ENCODE measurements at places on chromosomes 4 and X.

GRCh38 chrX:111319451-111319850, 49.2 kb upstream of the CAPN6 start:
- DNase-seq = no peak

DNA sequence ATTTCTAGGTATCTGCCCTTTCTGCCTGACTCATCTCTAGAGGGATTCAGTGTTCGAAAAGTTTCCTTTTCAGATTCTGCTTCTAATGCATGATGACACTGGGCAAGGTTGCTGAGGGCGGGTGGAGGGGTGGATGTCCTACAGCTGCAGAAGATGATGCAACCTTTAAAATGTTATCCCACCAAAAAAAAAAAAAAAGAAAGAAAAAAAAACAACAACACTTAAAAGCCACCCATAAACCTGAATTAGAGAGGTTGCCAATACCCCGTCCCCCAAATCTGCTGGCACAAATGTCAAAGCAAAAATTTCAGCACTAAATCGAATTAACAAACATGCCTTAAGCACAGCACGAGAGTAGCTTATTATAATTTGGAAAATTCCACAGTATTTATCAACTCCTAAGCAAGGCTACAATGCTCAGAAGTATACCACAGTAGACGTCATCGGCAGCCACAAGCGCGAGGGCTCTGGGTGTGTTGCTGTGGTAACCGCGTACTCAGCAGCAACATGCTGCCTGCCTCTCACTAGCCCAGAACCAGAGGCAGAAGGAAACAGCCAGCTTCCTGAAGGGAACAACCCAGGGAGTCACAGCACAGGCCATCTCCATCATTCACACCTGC, 167.5 kb upstream of the MAP3K15 start:
- peak; percentile 86 for DNase-seq

GRCh38 chr4:150381609-150382008, 200.3 kb upstream of the MAB21L2 start:
- DNase-seq = no peak

DNA sequence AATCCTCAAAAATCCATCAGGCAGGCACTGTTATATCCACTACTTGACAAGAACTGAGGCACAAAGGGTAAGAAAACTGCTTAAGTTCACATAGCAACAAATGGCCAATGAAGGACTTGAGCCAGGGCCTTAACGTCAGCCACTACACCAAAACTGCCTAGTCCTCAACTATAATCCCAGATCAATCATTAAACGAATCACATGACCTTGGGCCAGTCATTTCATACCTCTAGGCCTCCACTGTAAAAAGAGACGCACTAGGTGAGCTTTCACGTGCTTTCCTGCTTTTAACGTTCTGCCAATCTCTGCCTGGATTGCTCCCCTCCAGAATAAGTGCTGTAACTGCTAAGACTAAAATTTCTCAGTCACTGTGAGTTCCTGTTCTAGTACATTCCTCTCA, 54.7 kb downstream of the RHOXF2B start:
- DNase-seq = no peak

- no peak for DNase-seq
Measured at GRCh38 chrX:117919755-117920154, 196.9 kb downstream of the KLHL13 start.

DNA sequence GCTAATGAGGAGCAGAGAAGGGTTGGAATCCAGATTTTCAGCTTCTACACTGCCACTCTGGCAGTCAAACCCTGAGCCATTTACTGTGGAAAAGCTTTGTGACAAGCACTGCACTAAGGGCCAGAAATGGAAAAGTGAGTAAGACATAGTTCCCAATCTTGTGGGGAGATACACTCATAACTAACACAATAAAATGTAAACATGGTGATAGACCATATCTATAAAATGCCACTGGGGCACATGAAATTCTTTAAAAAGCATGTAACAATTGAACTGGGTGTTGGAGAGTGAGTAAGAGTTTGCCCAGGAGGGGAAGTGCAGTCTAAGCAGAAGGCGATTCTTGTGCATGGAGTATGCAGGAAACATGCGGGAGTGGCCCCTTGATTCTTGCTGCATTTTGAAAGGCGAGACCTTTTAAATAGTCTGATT, 32.0 kb upstream of the ANXA5 start:
- no peak for DNase-seq

DNA sequence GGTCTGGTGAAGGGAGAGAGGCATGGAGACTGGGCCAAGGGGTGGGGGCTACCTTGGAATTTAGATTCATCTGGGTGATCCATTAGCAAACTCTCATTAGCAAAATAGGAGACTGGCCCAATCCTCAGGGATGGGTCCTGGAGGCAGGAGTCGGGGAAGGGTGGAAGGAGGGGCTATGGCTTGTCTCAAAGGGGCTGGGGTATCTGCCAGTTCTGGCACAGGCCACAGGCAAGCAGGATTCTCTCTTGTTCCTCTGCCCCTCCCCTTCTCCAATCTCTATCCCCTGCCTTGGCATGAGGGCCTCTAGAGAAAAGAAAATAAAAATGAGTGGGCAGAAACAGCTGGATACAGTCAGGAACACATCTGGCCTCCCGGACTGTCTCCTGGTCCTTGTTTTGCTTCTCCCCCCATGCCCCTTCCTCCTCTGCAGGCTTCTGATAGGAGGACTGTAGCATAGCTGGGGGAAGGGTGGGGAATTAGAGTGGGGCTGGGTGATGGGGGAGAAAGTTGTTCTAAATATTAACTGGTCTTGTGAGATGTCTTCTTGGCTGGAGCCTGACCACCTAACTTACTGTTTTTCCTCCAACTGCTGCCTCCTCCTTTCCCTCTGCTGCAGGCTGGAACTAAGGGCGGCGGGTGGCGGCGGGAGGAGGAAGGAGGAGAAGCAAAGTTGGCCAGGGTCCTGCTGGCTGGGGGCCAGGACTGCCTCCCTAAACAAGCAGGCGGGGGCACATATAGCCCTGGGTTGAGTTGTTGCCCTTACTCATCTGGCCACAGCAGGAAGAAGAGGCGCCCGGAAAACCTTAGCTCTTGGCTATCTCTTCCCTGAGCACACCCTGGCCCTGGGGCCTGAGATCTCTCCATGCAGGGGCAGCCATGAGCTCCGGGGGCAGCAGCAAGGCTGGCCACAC, 53.3 kb upstream of the LAS1L start:
- no peak for DNase-seq

- no peak for DNase-seq
Measured at GRCh38 chrX:69027181-69028005, 137.9 kb downstream of the PJA1 start.

DNA sequence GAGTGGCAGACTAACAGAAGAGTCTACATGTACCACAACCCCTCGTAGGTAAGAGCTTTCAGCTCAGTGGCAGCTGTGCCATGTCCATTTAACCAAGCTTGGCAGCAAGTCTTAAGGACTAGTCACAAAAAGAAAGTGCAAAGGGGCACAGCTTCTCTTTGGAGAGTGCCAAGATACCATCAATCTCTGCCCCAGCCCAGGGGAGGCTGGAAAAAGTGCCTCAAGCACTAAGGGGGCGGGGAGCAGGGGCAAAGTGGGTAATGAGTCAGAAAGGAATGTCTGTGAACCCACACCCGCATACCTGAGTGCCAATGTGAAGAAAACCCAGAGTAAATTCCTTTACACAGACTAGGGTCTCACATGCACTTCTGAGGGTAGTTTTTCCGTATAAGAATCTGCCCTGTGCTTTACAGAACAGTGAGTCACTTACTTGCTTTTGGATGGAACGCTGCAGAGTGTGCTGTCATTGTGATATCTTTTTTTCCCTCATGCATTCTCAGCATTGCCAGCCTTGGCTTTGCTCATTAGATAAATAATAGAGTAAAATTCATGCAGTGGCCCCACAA, 219.8 kb downstream of the ZNF674 start:
- DNase-seq = peak; percentile 60

DNA sequence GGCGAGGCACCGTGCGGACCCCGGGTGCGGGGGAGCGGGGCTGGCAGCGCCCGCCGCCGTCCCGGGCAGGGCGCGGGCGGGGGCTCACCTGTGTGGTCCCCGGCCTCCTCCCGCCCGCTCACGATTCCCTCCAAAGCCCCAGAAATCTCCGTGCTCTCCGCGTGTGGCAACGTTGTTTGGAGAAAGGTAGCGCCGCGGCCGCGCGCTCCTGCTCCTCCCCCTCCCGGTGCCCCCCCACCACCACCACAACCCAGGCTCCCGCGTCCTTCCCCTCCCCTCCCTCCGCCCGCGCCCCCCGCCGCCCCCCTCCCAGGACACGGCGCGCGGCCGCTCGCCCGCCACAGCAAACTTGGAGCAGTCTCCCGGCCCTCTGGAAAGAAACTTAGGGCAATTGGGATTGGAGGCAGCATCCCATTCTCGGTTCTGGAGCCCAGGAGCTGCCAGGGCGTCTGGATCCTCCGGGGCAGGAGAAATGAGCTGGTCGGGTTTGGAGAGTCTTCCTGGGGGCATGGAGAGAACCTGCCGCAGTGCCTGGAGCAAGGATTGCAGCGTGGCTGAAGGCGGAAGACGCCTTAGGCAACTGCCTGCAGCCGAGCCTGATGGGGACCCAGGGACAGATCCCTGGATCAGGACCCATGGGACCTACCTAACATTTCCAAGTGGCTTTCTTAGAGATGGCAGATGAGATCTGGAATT, 855 bp downstream of the KLF3 start:
- peak; percentile 41 for DNase-seq

- no peak for DNase-seq
Measured at GRCh38 chrX:53918702-53919101, 125.6 kb downstream of the PHF8 start.

DNA sequence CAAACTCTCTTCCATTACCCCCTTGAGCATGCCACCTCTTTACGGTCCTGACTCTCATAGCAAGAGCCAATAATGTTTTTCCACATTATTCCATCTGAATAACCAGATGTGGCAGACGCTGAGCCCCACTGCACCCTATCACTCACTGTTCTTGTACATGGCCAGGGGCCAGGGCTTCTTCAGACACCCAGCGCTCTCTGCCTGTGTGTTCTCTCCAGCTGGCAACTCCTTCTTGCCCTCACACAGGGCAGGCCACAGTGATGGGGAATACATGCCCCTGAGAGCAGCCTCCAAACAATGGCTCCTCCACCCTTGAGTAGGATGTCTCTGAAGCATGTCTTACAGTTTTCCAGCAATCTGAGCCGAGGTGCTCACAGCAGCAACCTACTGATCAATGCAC, 50.8 kb upstream of the STIM2 start:
- no peak for DNase-seq

DNA sequence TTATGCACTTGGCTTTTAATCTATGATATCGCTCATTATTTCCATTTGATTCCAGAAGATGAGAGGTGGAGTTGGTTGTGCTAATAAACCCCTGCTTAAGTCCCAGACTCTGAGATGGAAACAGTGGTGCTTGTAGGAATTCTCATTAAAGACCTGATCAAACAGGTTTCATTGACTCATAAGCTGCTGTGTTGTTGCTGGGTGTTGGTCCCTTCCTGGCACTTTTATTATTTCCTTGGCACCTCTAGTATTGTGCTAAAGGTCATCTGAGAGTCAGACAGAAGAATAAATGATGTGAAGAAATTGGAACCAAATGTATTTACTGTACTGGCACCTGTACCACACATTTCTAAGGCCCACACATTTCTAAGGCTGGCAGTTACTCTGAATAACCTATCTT, 544.7 kb upstream of the NR3C2 start:
- no peak for DNase-seq

- no peak for DNase-seq
Measured at GRCh38 chr4:4962928-4963327, 56.3 kb downstream of the CYTL1 start.

GRCh38 chrX:4181782-4182407, 468.4 kb upstream of the PRKX start:
- DNase-seq = no peak

GRCh38 chr4:88722276-88722780, 24.7 kb upstream of the NAP1L5 start:
- DNase-seq = no peak

GRCh38 chr4:155794589-155795236, 35.9 kb downstream of the GUCY1B1 start:
- DNase-seq = no peak

- DNase-seq = no peak
Measured at GRCh38 chr4:7654550-7655445, 220.1 kb upstream of the PSAPL1 start.

GRCh38 chr4:113153529-113154101, 104.2 kb downstream of the ANK2 start:
- no peak for DNase-seq

- no peak for DNase-seq
Measured at GRCh38 chr4:31374256-31374960, 654.2 kb downstream of the PCDH7 start.

- DNase-seq = no peak
Measured at GRCh38 chr4:76012388-76012801, 5.1 kb upstream of the CXCL9 start.

DNA sequence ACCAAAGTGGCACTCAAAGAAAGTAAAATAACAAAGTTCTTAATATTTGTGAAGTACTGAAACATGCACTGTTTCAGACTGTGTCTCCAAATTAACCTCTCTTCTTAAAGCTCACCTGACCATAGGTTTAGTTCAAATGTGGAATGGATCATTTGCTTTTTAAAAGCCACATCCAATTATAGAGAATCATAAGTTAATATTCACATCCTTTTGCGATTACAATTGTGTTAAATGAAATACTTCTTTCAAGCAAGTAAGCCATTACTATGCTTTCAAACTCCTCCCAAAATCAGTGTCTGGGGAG, 95.3 kb upstream of the PTPN13 start:
- DNase-seq = no peak

GRCh38 chr4:107478327-107478980, 241.6 kb downstream of the PAPSS1 start:
- no peak for DNase-seq

DNA sequence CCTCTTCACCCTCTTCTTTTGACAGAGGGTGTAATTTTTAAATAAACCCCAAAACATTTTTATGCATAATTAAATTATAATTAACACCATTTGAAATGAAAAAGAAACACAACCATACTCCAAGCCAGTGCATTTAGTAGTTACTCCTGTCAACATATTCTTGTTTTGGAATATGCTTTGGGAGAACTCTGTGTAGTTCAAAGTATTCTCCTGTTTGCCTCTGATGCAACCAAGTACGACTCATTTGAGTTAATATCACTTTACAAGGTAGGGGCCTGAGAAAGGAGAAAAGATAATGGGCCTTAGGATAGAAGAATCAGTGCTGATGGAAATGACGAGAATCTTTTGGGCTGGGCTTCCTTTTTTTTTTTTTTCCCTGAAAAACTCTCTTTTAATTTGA, 2.7 kb downstream of the PTPN13 start:
- DNase-seq = no peak

DNA sequence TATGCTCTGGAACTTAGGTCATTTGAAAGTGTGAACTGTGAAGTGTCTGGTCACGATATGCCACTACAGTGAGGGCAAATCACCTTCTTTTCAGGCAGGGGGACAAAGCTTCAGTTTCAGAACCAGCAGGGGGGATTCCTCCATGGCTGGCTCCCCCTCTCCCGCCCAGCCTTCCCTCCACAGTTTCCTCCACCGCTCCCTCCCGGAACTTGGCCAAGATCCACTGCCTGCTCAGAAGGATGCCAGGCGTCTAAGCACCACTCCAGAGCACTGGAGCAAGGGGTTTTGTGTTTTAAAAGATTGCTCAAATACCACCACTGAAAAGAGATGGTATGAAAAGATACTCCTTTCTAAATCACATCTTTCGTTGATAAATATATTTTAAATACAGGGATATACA, 126.9 kb downstream of the ELOVL6 start:
- DNase-seq = no peak

GRCh38 chr4:20638825-20639224, 61.4 kb upstream of the PACRGL start:
- no peak for DNase-seq

- peak; percentile 91 for DNase-seq
Measured at GRCh38 chrX:107716816-107717700, 58.5 kb downstream of the TSC22D3 start.
